ENCODE measurements at places on chromosomes 3 and 15.
A peak's percentile ranks its signal among the peaks of the same experiment; 100 is the strongest.

DNA sequence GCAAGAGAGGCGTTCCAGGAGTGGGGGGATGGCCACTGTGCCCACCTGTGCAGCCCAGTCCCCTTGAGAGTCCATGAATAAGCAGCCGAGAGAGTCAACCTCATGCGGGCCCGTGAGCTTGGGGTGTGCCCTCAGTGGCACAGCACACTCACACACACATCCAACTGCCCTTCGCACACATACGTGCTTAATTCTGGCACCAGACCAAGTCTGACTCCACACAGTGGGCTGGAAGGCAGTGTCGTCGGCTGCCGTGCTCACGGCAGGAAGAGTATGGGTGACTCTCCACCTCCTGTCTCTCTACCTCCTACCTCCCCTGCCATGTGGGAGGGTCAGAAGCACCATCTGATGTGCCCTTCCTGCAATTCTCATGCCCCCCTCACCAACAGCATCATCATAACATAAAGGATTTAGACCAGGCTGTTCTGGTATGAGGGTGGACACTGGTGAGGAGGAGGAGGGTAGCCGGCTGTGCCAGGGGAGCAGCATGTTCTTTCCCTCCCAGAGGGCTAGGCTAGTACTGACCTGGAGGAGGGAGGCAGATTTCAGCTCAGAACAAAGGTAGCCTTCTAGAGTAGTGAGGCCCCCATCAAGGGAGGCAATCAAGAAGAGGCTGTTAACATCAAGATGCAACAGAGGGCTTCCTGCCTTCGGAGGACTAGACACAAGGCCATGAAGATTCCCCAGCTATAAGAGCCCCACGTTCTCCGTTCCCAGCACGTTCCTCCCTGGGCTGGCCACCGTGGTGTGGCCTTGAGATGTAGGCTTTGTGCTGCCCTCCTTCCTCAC, 5.3 kb upstream of the STRA6 start:
- no peak for DNase-seq

DNA sequence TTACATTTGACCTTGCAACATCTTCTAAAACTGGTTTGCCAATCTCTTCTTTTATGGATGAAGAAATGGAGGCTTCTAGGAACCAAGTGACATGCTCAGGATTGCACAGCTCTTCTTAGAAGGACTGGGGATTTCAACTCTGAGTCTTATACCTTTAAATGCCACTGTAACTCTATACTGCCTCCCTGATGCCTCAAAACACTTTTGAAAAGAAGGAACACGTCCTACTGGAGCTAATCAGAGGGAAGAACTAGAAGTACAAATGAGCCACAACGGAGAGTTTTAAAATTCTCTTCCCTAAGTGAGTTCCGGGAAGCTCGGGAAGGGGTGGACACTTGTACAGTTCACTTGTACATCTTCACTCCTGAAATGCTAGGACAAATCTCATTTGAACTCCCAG, 949 bp upstream of the MITF start:
- no peak for DNase-seq

DNA sequence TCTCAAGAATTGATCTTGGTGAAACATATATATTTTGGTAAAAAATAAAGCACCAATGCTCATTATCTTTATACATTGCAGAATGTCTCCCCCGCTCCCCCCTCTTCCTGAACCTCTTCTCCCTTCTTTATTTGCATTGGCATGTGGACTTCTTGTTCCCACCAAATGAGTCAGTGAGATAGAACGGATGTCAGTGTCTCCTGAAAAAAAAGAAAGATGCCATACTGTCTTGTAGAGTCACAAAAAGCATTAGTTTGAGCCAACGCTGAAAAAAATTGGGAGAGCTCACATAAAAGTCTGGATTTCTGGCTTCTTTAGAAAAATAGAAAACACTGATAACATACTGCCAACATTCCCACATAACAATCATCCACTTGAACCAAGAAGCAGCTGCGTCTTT, 32.0 kb upstream of the STXBP5L start:
- DNase-seq = no peak

DNA sequence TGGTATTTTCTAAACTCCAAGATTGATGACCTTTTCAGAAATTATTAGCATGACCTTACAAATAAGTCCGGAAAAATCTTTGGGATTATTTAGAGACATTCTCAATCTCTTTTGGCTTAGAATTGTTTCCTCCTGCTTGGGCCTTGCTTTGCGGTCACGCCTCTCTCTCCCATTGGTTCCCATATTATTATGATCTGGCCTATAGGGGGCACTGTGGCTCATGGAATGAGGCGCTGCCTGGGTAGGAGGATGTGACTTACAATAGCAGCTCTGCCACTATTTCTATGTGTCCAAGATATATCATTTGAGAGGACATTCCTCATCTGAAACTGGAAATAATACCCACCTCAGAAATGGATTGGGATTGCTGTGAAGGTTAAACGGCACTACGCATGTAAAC, 464.9 kb downstream of the MFSD1 start:
- peak; percentile 46 for DNase-seq

DNA sequence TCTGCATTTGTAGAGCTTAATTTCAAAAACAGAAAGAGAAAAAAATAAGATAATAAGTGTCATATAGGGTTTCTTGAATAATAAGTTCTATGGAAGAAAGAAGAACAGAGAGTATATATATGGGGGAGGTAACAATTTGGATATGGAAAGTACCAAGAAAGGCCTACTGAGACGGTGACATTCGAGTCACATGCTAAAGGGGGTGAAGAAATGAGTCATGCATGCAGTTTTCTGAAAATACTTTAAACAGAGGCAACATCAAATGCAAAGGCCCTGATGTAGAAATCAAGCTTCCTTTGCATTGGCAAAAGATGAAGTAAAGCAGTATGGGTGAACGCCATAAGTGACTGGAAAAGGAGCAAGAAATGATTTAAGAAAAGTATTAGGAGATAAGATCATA, 371.6 kb upstream of the ZNF385D start:
- no peak for DNase-seq

DNA sequence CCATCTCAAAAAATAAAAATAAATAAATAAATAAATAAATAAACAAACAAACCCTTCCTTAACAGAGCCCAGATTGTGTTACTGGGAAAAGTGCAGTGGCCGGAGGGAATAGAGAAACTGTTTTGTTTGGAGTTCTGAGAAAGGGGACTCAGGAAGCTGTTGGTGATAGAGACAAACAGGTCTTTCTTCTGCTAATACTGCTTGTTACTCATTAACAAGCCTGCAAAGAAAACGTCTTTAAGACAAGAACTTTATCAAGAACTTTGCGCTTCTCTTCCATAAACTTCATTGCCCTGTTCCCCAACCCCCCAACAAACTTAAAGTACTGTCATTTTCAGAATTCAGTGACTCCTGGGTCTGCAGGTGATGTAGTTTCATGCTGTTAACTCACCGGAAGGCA, 68.8 kb upstream of the GSK3B start:
- no peak for DNase-seq

DNA sequence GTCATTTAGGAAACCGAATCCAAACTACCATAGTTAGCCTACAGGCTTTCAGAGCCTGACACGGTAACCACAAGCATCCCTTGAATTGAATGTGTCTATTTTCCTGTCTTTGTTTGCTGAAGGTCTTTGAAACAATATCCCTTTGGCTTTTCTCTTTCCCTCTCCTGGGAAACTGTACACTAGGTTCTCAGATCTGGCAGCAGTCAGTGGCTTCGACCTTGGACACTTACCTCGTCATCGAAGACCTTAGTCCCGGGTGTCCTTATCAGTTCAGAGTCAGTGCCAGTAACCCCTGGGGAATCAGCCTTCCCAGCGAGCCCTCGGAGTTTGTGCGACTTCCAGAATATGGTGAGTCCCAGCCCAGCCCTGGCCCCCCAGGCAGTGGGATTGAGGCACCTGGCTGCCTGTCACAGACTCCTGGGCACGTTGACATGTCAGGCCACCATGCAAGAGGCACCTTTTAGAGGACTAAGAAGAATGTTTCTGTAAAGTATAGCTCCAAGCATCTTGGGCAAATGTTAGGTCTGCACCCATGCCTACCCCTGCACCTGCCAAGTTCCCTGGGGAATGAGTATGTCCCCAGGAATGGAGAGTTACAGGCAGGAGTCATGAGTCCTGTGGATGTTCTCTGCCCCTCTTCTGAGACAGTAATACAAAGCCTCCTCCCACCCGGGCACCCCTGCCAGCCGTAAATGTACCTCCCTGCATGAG, 30.4 kb upstream of the UMPS start:
- DNase-seq = no peak

GRCh38 chr3:22474706-22475445, 723.9 kb upstream of the ZNF385D start:
- DNase-seq = peak; percentile 8

DNA sequence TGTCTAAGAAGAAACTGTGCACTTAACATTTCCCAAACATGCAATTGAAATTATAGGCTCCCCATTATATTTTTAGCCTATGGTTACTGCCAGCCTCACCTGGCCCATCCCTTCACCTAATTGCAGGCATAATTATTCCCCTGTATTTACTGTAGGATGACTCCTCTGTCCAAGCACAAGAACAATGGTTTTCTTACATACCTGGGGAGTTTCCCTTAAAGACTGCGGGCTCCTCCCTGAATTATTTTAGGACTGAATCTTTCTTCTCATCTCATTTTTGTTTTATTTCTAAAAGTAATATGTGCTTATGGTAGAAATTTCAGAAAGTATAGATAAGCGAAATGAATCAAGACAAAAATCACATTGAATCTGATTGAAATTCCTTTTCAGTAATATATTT, 11.4 kb downstream of the TM4SF1 start:
- DNase-seq = no peak

DNA sequence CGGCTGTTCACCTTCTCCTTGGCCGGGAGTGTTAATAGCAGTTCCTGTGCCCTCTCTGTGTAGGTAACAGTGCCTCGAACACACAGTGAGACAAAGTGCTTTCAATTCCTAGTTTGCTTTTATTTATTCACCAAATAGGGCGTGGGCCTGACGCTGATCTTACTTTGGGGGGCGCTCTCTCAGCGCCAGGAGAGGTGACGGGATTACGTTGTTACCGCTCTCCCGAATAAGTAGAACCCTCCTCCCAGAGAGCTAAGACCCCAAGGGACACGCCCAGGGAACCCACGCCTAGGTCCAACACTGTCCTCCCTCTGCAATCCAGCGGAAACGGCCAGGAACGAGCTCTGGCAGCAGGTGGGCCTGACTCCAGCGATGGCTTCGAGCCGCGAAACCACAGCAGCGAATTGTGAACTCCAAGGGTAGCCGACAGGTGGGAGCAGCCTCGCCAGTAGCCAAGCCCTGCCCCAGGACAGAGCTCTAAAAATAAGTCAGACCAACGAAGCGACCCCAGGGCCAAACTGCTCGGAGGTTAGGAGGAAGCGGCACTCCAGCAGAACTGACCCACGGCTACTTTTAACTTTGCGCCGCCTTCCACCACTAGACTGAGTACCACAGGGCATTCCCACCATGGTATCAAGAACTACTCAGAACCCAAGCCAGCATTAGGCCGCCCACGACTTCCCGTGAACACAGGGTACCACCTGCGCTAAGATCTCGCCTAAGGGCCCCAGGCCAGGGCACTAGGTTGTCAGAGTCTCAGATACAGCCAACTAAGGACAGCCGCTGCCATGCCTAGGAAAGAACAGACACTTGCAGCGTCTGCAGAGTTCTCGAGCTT, 1.6 kb upstream of the SIN3A start:
- DNase-seq = peak; percentile 59

- DNase-seq = no peak
These were observed 11.6 kb upstream of the SEMA5B start for GRCh38 chr3:123039178-123039577.

GRCh38 chr3:13018043-13018451, 55.2 kb downstream of the IQSEC1 start:
- DNase-seq = no peak

GRCh38 chr15:88505721-88506120, 38.2 kb downstream of the MRPS11 start:
- DNase-seq = no peak

GRCh38 chr3:185549122-185549521, 3.3 kb downstream of the LIPH start:
- DNase-seq = no peak

GRCh38 chr15:78170848-78171773, 21.9 kb downstream of the IDH3A start:
- DNase-seq = peak; percentile 85

- DNase-seq = no peak
These were observed 169.1 kb upstream of the CCDC54 start for GRCh38 chr3:107208100-107208499.

- DNase-seq = no peak
These were observed 70.5 kb upstream of the HACD2 start for GRCh38 chr3:123655400-123655799.

- DNase-seq = peak; percentile 41
These were observed 40.4 kb downstream of the DNAJB8 start for GRCh38 chr3:128426128-128426921.

DNA sequence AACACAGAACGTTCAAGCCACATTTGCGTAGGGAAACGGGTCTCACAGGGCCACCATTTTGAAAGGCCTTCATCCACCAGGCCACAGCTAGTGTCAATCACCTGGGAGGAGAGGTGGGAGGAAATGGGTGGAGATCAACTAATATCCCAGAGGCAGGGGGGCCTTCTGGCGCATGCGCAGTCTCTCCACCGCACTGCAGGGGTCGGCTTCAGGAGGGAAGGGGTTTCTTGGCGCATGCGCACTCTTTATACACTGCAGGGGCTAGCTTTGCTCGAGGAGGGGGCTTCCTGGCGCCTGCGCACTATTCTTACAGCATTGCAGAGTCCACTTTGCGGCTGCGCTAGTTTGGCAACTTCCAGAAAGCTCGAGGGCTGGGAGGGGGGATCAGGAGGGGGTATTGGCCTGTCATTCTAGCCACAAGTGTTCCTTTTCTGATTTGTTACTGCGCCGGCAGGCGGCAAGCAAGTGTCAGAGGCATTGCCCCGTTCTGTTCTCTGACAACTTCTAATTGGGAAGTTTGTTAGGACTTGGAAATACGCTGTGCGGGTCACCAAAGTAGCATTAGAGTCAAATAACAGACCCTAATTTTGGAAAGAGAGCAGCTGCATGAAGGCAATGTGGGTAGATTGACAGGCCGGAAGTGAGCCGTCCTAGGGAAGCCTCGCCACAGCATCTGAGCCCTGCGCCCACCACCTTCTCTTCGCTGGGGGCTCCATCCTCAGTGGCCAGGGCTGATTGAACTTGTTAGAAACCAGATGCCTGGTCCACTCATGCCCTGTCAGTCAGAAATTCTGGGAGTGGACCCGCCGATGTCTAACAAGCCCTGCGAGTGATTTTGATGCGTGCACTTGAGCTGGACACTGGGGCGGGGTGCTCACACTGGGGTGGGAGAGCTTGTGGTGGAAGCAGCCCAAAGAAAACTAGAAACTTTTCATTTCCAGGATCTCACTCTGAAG, 173.5 kb upstream of the NDN start:
- DNase-seq = no peak

DNA sequence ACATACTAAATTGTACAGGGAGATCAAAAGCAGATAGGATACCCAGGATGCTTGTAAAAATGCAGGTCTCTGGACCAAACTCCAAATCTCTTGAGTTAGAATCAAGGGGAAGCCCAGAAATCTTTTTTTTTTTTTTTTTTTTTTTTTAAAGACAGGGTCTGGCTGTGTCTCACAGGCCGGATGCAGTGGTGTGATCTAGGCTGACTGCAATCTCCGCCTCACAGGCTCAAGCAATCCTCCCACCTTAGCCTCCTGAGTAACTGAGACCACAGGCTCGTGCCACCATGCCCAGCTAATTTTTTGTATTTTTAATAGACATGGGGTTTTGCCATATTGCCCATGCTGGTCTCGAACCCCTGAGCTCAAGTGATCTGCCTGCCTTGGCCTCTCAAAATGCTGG, 373.5 kb downstream of the SHQ1 start:
- no peak for DNase-seq
